Left kidney (tissue), 8 donors: ENCODE measurements at places on chromosomes 1 and 21. TPM values are rescaled to one million over a fixed set of nuclear protein-coding genes. Genes with fewer than 3 reads are reported as not detected.

DNA sequence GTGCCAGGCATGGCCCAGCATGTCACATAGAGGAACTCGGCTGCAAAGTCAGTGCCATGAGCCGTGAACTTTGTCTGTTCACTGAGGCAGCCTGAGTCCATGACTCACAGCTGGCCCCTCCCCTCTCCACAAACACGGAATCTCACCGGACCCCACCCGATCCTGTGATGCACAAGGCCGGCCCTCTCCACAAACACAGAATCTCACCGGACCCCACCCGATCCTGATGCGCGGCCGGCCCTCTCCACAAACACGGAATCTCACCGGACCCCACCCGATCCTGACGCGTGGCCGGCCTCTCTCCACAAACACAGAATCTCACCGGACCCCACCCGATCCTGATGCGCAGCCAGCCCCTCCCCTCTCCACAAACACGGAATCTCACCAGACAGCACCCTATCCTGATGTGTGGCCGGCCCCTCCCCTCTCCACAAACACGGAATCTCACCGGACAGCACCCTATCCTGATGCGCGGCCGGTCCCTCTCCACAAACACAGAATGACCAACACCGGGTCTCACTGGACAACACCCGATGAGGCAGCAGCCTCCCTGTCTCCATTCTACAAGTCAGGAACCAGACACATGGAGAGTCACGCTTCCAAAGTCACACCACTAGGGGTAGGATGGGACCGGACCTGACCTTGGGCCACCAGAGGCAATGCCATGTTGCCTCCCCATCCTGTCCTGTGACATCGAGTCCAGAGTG is 39.6 kb upstream of the GPR153 start:
- DNase-seq = no peak

GRCh38 chr1:155219592-155220031 is 11.1 kb downstream of the MTX1 start:
- no peak for DNase-seq

GRCh38 chr1:193068013-193068412 is 8.6 kb downstream of the RO60 start:
- DNase-seq = no peak

DNA sequence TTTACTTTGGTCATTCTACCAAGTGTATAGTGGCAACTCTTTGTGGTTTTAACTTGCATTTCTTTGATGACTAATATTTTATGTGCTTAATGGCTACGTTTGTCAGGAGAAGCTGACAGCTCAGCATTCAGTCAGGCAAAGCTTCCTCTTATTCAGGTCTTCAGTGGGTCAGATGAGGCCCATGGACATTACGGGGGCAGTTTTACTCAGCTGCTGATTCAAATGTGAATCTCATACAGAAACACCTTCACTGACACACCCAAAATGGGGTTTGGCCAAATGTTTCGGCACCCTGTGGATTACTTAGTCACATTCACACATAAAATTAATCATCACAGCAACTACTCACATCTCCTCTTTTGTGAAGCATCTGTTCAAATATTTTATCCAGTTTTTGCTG is 104.9 kb upstream of the PLD5 start:
- no peak for DNase-seq

- DNase-seq = peak; percentile 58
These were observed 80.9 kb upstream of the AJAP1 start for GRCh38 chr1:4573526-4573925.

DNA sequence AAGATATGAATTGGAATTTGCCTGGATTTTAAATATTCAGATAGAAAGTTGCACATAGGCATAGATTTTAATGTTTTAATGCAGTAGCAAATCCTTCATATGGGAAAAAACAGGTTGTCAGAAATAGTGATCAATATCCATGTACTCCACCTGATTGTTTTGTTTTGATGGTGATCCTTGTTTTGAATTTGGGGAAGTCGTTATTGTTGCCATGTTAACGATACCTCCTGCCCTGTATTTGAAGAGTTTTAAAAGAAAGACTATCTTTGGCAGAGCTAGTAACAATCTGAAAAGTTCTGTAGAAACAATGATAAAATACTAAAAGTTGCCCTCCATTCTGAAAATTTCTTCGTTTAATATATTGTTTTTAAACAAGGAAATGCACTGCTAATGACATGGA is 1.1 kb downstream of the CEP350 start:
- DNase-seq = no peak

DNA sequence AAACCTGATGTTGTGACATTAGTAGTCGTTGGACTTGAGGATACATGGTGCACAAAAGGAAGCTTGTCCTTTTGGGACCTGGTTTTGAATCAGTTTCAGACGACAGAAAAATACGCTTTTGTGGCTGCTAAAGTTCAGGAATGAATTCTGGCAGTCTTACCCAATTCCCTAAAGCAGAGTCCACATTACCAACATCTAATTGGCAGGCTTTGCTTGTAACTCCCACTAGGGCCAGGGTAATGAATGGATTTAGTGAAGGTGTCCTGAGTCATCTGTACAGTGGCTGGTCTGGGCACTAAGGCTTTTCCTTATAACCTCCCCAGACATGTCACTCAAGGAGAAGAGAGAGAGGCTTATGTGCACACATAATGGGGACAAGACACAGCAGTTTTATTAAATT is 66.2 kb upstream of the RNPC3 start:
- no peak for DNase-seq

DNA sequence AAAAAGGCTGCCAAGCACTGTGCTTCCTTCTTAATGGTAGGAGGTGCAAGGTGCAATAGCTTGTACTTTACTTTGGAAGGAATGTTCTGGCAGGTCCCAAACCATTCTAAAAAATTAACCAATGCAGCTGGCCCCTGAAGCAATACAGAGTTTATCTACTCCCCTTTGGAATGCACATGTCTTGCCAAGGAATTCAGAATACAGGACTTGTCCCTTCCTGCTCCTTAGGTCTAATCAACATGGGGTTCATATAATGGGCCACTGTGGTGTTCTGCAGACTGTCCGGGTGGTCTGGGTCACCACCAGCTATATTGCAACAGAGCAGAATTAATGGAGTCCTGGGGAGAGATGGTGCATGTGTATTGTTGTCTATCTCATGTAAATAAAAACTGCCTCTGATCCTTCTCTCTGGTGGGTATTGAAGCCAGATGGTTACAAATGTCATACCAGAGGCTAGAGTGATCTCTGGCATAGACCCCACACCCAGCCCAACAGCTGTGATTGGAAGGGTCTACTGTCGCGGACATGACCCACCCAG is 112.8 kb downstream of the RIPK4 start:
- no peak for DNase-seq

GRCh38 chr1:99600782-99601181 is 45.1 kb upstream of the PALMD start:
- no peak for DNase-seq

- no peak for DNase-seq
These were observed 166.3 kb upstream of the RAB4A start for GRCh38 chr1:229104654-229105053.

DNA sequence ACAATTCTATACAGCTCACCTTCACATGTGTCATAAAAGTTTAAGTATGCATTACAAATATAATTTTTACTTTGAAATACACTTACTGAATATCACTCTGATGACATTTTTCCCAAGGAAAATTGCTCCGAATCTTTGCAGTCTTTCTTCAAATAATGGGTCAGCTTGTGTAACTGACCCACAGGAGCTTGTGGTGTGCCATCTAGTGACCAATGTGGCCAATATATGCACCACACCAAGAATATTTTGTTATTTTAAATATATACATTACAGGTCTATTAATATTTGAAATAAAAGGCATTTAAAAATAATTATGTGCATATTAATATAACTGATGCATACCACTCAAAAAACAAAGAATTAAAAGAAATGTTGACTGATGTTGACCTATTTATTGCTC is 271.4 kb downstream of the TBX15 start:
- DNase-seq = no peak

GRCh38 chr1:169802888-169803287 is 8.2 kb upstream of the METTL18 start:
- no peak for DNase-seq

DNA sequence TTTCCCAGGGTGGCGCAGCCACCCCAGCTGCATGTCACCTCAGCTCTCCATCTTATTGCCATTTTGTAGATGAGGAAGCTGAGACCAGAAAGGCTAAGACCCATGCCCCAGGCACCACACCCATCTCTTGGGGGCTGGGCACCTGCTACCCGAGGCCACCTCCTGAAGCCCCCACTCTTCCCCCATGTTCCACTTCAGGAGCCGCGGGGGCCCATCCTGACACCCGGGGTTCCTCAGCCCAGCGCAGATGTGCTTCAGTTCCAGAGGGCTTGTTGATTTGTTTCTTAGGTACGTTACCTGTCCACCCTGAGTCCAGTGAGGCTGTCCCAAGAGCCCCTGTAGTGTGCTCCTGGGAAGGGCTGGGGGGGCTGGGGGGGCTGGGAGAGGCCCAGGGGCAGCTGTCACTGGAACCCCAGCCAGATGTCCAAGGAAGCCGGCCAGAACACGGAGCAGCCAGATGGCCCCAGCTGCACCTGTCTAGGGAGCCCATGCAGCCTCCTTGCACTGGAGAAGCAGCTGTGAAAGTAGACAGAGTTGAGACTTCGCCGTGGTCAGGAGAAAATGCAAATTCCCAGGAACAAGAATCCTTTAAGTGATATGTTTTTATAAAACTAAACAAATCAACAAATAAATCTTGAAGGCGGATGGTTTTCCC is 17.1 kb upstream of the CCDC27 start:
- no peak for DNase-seq

GRCh38 chr1:228555074-228555994 is 68.2 kb downstream of the RNF187 start:
- DNase-seq = no peak

DNA sequence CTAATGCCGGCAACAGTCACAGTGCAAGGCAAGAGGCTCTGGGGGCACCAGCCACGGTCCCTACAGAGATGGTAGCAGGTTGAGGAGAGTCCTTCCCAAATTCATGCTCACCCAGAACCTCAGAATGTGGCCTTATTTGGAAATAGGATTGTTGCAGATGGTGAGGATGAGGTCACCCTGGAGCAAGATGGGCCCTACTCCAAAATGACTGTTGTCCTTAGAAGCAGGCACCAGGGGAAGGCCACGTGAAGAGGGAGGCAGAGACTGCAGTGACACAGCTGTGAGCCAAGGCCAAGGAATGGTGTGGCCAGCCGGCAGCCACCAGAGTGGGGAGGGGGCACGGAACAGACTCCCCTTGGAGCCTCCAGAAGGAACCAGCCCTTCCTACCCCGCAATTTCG is 70.8 kb upstream of the CLDN14 start:
- DNase-seq = no peak

DNA sequence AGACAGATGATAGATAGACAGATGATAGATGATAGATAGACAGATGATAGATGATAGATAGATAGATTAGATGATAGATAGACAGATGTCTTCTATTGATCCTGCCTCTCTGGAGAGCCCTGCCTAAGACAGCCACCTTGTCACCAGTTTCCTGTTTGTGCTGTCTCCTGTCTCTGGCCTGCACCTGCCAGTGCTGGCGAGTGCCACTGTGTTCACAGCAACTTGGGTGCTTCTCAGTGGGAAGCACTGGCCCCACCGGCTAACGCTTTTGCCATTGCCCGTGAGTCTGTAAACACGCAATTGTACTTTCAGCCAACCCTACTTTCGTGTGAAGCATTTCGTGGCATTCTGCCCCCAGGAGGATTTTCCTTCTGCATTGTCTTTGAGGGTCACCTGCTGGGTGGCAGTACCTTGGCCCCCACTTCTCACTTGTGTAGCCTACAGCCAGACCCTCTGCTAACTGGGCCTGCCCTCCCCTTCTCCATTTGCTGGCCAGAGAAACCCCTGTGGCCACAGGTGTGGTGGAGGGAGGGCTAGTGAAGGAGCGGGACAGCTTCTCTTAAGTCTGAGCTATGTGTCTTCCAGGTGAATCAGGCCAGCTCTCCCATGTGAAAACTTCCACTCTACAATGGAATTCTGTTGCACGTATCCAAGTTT is 23.4 kb upstream of the PDE9A start:
- no peak for DNase-seq

- no peak for DNase-seq
These were observed 133.3 kb downstream of the XPR1 start for GRCh38 chr1:180765151-180765550.

- DNase-seq = no peak
These were observed 67.0 kb downstream of the PRKAA2 start for GRCh38 chr1:56712150-56712549.

The ABCA4 gene
- polyA plus RNA-seq = 11.4 TPM

The HCRTR1 gene
- 0.13 TPM for polyA plus RNA-seq

The ANKRD35 gene
- polyA plus RNA-seq = 1.9 TPM

The OLFM3 gene
- 24.7 TPM for polyA plus RNA-seq

The ARHGEF16 gene
- polyA plus RNA-seq = 17.6 TPM

The S100A9 gene
- polyA plus RNA-seq = 6.2 TPM
